ENCODE measurements at places on chromosomes 3 and 15.

DNA sequence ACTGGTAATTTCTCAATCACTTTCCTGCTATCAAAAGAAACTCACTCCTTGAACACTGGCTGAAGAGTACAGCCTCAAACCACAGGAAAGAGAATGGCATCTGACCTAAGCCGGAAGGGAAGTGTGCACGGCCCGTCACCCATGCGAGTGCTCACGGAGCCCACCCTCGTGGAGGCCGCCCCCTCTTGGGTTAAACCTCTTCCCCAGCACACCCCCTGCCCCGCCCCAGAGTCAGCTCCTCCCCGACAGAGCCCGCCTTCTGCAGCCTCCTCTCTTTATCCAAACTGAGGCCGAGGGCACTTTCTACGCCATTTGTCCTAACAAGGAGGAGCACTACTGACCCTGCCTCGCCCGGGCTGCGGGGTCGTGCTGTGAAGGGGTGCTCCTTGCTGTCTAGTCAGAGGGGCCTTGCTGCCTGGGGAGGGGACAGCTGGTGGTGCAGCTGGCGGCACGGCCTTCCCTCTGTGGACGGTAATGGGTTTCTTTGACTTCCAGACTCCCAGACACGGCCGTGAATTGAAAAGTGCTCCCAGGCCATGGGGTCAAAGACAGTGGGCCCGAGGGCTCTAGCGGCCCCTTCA lies 137.7 kb downstream of the NSMCE3 start:
- H3K27me3 ChIP-seq: peaks cover 2% of the 10 kb centered on the region
- H3K4me1 ChIP-seq: peaks cover 20% of the 10 kb centered on the region
- DNase-seq: no peak
- no peak overlapping the region for H3K4me3 ChIP-seq
- H3K36me3 ChIP-seq: no peaks in the 10 kb centered on the region

DNA sequence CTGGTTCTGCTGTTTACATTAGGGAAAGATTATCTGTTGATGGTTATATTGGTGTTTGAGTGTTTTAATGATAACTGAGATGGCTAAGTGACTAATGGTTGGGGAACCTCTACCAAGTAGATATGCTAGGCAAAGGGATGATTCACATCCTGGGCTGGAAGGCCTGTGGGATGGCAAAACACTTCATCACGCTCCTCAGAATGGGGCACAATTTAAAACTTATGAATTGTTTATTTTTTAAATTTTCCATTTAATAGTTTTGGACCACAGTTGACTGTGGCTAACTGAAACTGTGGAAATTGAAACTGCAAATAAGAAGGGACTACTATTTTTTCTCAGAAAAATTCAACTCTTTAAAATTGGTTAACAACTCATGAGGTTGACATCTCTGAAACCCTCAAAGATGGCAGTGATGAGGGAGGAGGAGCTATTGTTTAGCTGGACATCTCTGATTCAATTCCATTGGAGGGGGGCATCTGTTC lies 100.5 kb upstream of the ZBED2 start:
- no peaks in the 10 kb centered on the region for H3K4me1 ChIP-seq
- H3K27me3 ChIP-seq: no peaks in the 10 kb centered on the region
- no peaks in the 10 kb centered on the region for H3K36me3 ChIP-seq

DNA sequence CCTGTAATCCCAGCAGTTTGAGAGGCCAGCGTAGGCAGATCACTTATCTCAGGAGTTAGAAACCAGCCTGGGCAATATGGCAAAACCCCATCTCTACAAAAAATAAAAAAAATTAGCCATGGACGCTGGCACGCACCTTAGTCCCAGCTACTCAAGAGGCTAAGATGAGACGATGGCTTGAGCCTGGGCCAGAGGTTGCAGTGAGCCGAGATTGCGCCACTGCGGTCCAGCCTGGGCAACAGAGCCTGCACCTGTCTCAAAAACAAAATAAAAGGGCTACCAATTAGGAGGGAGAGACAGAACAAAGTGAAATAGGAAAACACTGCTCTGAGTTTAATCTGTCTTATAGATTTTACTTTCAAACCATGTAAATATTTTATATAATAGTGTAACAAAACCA lies 33.8 kb downstream of the MSL2 start:
- H3K27ac ChIP-seq: no peak overlapping the region
- no peaks in the 10 kb centered on the region for H3K27me3 ChIP-seq
- no peaks in the 10 kb centered on the region for H3K36me3 ChIP-seq
- no peak overlapping the region for H3K4me3 ChIP-seq
- DNase-seq: no peak
- no peaks in the 10 kb centered on the region for H3K4me1 ChIP-seq

- H3K27me3 ChIP-seq: no peaks in the 10 kb centered on the region
- DNase-seq: no peak
- peak overlapping the region; percentile 98 for H3K4me3 ChIP-seq
- H3K36me3 ChIP-seq: peaks cover 12% of the 10 kb centered on the region
These were observed 498 bp downstream of the PDE12 start for GRCh38 chr3:57556459-57557084.

DNA sequence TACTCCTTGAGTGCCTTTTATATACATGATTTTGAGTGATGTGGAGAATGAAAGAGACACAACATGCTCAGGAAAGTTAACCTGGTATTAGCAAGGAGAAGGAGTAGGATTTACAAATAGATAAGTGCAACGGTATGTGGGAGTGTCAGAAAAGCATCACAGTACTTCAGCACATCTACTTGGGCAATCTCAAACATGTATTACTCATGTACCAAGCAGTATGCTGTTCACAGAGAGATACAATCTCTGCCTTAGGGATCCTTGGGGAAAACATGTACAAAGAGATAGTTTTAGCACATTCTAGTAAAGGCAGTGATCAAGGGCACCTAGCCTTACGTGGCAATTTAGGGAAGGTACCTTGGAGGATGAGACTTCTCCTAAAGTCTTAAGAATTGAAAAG lies 146.5 kb downstream of the FILIP1L start:
- H3K4me3 ChIP-seq: no peak overlapping the region
- H3K27ac ChIP-seq: peak overlapping the region; percentile 77
- H3K4me1 ChIP-seq: peaks cover 6% of the 10 kb centered on the region
- DNase-seq: no peak

DNA sequence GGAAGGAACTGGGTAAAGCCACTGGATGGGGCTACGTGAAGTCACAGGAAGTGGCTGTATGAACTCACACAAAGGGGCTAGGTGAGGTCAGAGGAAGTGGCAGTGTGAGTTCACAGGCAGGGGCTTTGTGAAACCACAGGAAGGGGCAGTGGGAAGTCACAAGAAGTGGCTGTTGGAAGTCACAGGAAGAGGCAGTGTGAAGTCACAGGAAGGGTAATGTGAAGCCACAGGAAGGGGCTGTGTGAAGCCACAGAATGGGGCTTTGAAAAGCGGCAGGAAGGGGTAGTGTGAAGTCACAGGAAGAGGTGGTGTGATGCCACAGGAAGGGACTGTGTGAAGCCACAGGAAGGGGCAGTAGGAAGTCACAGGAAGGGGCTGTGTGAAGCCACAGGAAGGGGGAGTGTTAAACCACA lies 34.6 kb downstream of the GASK1A start:
- H3K27me3 ChIP-seq: no peaks in the 10 kb centered on the region
- H3K4me3 ChIP-seq: no peak overlapping the region
- no peak overlapping the region for H3K27ac ChIP-seq
- H3K4me1 ChIP-seq: no peaks in the 10 kb centered on the region

DNA sequence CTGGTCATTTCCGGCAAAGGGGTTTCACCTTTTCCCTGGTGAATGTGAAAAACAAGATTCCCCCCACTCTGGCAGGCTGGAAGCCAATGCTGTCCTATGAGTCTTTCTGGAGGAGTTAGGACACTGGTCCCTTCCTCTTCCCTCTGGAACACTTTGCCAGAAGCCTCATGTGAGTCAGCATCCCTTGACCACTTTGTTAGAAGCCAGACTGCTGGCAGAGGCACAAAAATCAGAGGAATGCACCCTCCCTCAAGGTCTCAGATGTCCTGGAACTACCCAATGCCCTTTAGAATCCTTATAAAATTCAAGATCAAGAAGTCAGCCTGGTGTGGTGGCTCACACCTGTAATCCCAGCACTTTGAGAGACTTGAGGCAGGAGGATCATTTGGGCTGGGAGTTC lies 26.6 kb downstream of the ITGB5 start:
- no peak for DNase-seq
- H3K36me3 ChIP-seq: no peaks in the 10 kb centered on the region
- no peak overlapping the region for H3K27ac ChIP-seq

GRCh38 chr3:127194601-127195187 lies 1.8 kb downstream of the PRR23E start:
- peaks cover 16% of the 10 kb centered on the region for H3K27me3 ChIP-seq
- H3K4me3 ChIP-seq: no peak overlapping the region
- no peak overlapping the region for H3K27ac ChIP-seq

DNA sequence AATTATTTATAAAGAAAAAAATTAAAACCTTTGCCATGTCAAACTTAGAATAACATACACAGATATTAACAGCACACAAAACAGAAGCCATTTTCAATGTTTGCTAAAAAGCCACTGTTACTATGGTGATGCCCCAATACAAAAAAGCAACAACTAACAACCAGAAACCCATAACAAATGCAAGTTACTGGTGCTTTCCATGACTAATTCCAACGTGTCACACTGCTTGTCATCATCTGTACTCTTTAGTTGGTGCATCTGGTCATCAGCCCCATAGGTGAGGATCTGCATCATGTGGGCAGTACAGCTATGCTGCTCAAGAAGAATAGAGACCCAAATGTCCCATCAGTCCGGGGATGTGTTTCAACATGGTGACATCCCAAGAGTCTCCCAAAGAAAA lies 52.8 kb downstream of the ATP8B4 start:
- H3K4me1 ChIP-seq: no peaks in the 10 kb centered on the region
- H3K36me3 ChIP-seq: no peaks in the 10 kb centered on the region
- no peak overlapping the region for H3K4me3 ChIP-seq
- DNase-seq: peak; percentile 66
- no peak overlapping the region for H3K27ac ChIP-seq

DNA sequence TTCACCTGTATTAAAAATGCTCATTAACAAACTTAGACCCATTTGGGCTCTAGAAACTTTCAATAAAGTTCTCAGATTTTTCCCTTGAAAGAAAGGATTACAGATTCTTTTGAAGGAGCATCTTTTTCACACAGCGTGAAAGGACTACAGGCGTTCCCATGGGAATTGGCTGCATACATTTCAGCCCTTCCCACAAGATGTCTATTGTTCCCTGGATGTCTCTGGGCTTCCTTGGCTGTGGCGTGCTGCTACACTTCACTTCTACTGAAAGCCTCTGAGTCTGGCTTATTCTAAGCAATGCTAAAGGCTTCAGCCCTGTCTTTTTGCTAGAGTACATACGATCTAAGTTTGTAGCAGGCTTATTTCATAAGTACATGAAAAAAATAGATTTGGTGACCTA lies 1.4 kb downstream of the VEPH1 start:
- peaks cover 2% of the 10 kb centered on the region for H3K4me1 ChIP-seq
- no peak overlapping the region for H3K4me3 ChIP-seq
- H3K27me3 ChIP-seq: peaks cover 6% of the 10 kb centered on the region
- H3K36me3 ChIP-seq: no peaks in the 10 kb centered on the region
- H3K27ac ChIP-seq: no peak overlapping the region
- no peak for DNase-seq

DNA sequence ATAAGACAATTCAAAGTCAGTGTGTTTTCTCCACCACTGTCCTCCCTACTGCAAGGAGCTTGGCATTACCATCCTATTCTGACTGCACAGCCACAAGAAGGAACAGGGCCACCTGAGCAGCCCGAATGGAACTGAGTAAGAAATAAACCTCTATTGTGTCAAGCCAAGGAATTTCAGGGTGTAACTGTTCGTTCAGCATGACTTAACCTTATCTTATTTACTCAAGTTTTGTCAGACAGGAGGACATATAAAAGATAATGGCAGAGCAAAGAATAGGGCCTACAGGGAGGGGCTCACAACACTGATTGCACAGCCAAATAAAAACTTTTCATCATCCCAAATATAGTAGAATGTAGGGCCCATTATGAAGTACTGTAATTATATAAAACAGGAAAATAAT lies 236.1 kb downstream of the NEK10 start:
- no peak overlapping the region for H3K27ac ChIP-seq
- no peak overlapping the region for H3K4me3 ChIP-seq
- H3K4me1 ChIP-seq: no peaks in the 10 kb centered on the region
- no peak for DNase-seq

Data from muscle of leg (tissue), 16 donors.